ENCODE measurements at places on chromosomes 16 and 17. TPM values are rescaled to one million over a fixed set of nuclear protein-coding genes. Genes with fewer than 3 reads are reported as not detected.

DNA sequence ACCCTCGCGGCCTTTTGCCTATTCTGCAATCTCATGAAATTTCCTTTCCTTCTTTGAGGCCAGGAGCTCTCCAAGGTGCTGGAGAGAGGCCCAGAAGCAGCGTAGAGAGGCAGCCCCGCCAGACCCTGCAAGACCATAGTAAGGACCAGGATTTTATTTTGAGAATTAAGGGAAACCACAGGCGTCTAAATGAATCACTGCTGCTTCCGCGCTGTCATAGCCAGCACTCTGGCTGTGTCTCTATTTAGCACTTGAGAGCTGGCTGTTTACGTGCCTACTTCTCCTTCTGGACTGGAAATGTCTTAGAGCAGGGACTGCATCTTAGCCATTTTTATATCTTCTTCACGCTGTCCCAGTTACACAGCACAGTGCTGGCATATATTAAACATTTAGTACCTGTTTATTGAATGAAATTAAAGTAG lies 37.6 kb upstream of the PIRT start:
- DNase-seq, result no peak

DNA sequence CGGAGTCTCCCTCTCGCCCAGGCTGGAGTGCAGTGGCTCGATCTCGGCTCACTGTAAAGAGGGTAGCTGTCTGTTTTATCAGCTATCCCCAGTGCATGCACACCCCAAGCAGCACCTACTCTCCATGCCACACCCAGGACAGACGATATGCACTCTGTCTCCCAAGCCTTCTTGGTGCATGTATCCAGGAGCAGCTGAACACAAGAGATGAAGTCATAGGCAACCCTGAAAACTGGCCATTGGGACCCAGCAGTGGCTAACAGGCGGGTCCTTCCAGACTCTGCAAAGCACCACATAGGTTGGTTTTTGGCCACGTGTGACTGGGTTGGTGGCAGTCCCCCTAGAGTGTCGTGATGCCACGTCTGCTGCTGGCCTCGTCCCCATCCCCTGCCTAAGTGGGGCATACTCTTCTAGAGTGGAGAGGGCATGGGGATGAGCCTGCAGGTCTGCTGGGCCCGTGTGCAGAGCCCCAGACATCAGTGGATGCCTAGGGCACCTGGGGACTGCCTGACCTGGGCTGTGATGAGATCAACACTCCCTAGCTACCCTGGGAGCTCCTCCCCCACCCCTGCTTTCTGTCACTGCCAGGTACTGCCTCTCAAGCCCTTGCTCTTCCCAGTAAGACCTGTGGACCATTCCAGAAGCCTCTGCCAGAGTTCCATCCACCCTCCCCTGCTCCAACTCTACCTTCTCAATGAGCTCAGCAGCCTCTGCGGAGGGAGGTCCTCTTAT lies 9.3 kb downstream of the PDE6G start:
- no peak for DNase-seq

- peak; percentile 98 for DNase-seq
Measured at GRCh38 chr17:42832934-42833766, at the start of gene PSME3. Gene PSME3 (plus strand): TSS chr17:42833397. CDS start chr17:42833632, 235 bp downstream.

GRCh38 chr17:36890398-36891168 lies 46.7 kb upstream of the LHX1 start:
- no peak for DNase-seq

DNA sequence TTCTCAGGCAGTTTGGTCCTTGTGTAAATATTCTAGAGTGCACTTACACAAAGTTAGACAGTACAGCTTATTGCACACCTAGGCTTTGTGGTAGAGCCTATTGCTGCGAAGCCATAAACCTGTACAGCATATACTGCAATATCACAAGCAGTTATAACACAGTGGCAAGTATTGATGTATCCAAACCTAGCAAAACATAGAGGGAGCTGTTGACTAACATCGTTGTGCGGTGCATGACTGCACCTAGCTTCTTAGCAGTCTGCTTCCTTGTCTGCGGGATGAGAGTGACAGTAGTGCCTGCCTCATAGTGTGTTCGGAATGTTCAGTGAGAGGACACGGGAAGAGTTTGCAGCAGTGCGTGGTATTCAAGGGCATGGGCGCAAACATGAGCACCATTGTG lies 78.9 kb downstream of the MPRIP start:
- DNase-seq, result peak; percentile 17

DNA sequence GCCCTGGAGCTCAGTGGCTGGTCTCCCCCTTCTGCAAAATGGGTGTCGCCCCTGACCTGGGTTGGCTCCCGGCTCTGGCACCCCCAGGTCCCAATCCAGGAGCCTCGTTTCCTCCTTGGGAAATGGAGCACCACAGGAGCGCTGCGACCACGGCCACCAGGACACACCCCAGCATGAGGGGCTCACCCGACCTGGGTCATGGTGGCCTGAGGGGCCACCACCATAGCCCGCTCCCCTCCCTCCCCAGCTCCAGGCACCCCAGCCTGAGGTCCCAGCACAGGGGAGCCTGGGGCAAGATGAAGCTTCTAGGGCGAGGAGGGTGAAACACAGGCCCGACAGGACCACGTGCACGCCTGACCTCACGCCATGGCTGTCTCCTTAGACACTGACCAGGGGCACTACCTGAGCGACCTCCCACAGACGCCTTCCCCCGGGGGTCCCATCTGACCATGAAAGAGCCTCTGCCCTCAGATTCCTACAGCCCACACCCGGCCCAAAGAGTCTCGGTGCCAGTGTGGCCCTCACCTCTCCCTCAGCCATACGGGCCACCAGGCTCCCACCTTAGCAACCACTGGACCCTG lies 11.8 kb downstream of the BCAR1 start:
- no peak for DNase-seq

- no peak for DNase-seq
Measured at GRCh38 chr16:87924041-87924810, 12.1 kb downstream of the CA5A start.

DNA sequence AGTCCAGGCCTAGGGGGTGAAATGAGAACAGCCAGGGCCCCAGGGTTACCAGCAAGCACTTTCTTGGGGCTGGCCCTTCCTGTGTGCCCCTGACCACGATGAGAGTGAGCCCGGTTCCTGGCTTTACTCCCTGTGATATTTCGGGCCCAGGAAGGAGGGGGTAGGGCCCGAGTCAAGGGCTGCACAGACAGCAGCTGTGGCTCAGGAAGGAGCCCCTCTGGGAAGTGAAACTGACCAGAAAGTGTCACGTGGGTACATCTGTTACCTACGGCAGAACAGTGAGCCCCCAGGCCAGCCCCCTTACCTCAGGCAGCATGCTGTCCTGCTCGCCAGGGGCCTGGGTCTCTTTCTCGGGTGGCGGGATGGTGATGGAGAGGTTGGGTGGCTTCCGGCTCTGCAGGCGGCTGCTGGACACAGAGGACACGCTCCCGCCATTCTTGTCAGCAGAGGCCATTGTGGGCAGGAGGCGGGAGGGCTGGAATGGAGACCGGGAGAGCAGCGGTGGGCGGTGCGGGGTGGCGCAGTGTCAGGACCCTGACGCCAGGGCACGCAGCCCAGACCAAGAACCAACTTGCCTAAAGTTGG lies 13.8 kb downstream of the AANAT start:
- peak; percentile 64 for DNase-seq

DNA sequence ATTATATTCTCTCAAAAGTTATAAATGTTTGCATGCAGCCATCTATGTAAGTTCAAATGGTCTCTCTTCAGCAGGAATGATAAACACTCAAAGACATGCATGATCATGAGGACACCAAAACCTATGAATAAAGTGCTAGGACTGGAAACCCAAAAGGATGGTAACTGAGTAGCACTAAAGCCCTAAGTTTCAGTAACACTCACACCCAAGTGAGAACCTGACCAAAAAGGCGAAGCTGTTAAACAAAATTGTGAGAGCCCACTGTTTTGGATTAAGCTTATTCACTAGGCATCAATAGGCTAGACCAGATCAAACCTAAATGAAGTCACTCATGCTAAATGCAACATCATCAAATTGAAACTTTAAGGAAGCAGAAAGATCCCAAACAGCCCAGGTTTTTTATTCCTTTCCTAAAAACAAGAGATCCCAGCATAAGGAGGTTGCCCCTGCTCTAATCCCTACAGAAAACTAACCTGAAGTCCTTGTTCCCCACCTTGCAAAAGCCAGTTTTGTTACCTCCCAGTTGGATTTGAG lies 42.4 kb downstream of the GLG1 start:
- DNase-seq, result no peak

TMEM100 gene
- total RNA-seq, result 17.0 TPM

ZFP3 gene
- total RNA-seq, result 9.6 TPM

RHBDL3 gene
- total RNA-seq, result 3.4 TPM

TMIGD1 gene
- total RNA-seq, result not detected

ARHGDIA gene
- 126 TPM for total RNA-seq

CDK3 gene
- total RNA-seq, result 2.2 TPM

NT5M gene
- total RNA-seq, result 8.3 TPM

ALDH3A2 gene
- total RNA-seq, result 64.4 TPM

MSLN gene
- total RNA-seq, result 1.9 TPM

CHRNE gene
- 0.41 TPM for total RNA-seq

Data from Right ventricle myocardium inferior (tissue), 1 donor.